Stimulated activated CD4-positive, alpha-beta T cell treated with anti-CD3 and anti-CD28 coated beads, Interleukin-1b, Interleukin-23, amount 100 ng/mL, for 24 hours (primary cell): ENCODE measurements at places on chromosomes 1 and 21.

- DNase-seq: no peak
Observed at GRCh38 chr1:45272913-45273371, 53.8 kb upstream of the HPDL start.

GRCh38 chr1:24754229-24754628 is 9.0 kb downstream of the CLIC4 start:
- no peak for DNase-seq

DNA sequence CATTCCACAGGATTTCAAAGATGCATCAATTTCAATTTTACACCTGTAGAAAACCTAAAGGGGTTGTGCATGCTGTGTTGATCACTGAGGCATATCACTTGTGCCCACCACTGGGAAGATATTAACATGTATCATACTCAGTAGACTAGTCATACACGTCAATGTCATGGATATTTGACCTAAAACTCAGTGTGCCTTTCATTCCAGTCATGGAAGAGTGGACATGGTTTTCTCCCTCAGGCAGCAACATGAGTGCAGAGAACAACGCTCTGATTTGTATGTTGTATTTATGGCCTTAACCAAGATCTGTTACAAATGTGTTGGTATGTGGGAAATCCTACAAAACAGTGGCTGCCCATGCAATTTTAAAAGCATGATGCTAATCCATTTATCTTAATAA is 6.1 kb upstream of the C1orf53 start:
- DNase-seq: no peak

DNA sequence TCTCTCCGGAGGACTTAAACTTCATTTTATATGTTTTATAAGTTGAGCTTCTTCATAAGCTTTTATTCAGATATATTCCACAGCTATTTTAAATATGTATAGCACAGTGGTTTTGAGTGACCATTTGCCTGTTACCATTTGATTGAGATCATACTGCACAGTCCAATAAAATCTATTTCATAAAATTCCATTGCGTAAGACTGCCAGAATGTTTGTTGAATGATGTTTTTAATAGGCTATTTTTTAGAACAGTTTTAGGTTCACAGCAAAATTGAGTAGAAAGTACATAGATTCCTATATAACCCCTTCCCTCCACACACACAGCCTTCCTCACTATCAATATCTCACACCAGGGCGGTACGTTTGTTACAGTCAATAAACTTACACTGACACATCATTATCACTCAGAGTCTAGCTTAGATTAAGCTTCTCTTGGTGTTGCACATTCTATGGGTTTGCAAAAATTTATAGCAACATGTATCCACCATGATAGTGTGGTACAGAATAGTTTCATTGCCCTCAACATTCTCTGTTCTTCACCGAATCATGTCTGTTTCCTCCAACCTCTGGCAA is 207.9 kb downstream of the TPR start:
- no peak for DNase-seq

DNA sequence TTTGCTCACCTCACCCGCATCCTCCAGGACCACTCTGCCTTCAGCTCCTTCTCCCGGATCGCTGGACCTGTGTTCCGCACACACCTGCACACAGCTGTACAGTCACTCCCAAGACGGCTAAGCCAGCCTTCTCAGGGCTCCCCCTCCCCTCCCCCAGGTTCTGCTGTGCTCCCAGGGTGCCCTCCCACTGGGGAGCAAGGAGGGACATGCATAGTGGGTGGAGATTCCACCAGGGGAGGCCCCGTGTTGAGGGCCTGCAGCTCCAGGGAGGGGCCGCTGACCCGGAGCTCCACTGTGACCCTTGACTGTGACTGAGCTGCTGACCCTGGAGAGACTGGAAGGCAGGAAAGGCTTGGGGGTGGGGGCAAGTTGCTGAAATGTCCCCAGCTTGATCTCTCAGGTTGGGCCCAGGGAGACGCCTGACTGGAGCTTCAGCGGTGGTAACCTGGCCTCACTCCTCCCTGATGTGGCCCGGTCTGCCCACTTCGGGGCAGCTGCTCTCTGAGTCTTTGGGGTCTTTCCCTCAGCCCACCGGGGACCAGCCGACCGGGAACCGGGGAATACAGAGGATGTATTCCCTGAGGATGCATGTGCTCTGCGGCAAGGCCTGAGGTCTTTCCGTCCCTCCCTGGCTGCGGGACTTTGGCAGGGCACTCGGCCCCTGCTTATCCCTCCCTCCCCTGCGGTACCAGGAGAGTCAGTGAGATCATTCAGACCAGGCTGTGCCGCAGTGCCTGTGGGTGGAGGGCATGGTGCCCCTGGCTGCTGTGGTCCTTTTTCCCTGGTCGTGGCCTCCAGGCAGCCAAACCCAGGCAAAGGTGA is 28.6 kb upstream of the PLCH2 start:
- no peak for DNase-seq

- DNase-seq: peak; percentile 61
Observed at GRCh38 chr1:53739109-53739681, at the start of gene GLIS1. TSS of gene GLIS1 (minus strand) at chr1:53739164. CDS start at chr1:53738064, 1,100 bp downstream.

DNA sequence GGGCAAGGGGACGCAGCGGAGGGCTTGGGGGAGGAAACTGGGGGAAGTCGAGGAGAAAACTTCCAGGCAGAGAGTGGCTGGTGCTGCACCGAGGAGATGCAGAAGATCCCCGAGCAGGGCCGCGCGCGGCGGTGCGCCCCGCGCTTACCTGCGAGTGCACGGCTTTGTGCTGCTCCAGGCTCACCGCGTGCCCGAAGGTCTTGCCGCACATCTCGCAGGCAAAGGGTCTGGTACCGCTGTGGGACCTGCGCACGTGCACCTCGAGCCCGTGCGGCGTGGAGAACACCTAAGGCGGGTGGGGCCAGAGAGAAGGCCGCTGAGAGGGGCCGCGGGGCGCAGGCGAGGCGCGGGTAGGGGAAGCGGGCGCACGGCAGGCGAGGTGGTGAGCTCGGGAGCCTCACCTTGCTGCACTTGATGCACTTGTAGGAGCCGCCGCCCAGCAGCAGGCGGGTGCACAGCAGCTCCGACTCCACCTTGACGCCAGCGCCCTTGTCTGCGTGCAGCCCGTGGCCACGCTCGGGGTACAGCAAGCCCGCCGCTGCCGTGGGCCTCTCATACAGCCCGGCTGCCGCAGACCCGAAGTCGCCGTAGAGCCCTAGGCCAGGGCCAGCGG is 6.4 kb downstream of the GFI1 start:
- no peak for DNase-seq

DNA sequence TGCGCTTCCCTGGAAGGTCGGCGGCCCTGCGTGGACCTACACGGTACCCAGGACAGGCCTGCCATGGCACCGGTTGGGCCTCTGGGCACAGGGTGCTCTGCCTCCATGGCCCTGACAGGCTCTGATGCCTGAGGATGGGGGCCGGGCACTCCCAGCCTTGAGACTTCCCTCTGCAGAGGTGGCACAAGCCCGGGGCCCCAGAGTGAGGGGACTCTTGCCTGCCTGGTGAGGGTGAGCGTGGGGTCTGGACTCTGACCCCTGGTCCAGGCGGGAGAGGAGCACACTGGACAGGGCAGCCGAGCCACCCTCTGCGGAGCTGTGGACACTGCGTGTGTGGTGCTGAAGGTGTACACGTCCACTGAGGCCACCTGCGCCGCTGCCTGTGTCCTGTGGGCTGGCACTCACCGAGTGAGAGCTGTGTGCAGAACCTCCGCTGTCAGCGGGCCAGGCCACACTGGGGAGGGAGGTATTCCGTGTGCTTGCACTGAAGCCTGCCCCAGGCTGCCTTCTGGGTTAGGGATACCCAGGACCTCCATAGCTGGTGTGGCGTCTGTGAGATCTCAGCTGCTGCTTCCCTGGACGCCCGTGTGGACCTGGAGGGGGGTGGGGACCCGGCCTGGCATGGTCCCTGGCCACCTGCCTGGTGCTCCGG is 10.4 kb downstream of the SKI start:
- no peak for DNase-seq
